ENCODE measurements at places on chromosomes 7 and 10.

DNA sequence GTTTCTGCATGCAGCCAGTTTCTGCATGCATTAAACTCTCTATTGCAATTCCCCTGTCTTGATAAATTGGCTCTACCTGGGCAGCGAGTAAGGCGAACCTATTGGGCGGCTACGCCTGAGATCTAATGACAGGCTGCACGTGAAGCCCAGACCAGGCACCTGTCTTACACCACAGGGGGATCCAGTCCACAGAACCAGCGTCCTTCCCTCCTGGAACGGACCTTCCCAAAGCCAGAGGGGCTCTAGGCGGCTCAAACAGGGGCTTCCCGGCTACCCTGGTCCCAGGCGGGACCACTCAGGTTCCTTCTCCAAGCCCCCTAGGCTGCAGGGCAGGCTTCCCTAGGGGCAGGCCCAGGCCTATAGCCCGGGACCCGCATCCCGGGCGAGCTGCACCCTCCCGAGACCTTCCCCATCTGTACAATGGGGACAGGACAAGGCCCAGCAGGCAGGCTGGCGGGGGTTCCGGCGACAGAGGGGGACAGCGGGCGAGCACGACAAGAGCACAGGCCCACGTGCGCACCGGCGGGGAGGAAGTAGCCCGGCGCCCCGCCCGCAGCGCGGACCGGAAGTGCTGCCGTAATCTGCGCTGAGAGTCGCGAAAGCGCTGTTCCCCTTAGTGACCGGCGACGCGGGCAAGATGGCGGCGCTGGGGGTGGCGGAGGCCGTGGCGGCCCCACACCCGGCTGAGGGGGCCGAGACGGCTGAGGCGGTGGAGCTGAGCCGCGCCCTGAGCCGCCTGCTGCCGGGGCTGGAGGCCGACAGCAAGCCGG is at the start of gene DNAAF5:
TSS of gene DNAAF5 (plus strand) at position 616 of the 770 bp plus-strand sequence. CDS start at position 638, 22 bp downstream.
- DNase-seq = peak; percentile 88

DNA sequence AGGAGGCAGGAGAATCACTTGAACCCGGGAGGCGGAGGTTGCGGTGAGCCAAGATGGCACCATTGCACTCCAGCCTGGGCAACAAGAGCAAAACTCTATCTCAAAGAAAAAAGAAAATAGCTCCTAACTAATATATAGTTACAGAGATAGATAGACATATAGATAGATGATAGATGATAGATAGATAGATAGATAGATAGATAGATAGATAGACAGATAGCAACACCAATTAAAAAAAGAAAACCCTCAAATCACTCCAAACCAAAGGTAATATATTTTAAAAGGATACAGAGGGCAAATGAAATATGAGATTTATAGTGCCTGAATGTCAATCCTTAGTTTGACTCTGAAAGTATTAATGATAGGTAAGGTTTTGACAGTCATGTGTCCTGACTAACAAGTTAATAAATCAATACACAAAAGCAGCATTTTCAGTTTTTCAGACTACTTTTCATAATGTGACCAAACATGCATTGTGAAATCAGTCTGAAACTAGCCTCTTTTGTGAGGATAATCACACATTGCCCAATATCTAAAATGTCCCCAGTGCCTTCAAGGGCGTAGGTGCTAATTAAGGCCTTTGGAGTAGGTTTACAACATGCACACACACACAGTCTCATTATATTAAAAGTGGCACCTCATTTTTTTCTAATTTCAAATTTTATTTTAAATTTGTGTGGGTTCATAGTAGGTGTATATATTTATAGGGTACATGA is 61.2 kb downstream of the BPGM start:
- DNase-seq = no peak

GRCh38 chr7:29030781-29031275 is 72.7 kb upstream of the TRIL start:
- DNase-seq = no peak

DNA sequence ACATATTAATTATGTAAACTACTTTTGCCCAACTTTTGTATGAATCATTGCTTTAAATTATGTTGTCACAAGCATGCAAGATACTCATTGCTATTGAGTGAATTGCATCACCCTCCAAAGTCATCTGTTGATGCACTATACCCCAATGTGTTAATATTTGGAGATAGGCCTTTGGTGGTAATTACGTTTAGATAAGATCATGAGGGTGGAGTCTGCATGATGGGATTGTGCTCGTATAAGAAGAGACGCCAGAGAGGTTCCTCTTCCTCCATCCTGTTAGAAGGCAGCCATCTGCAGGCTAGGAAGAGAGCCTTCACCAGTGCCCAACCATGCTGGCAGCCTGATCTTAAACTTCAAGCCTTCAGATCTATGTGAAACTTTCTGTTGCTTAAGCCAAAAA is 95.3 kb upstream of the MAGI2 start:
- DNase-seq = no peak

- peak; percentile 79 for DNase-seq
Measured at GRCh38 chr7:39741942-39742623, 118.7 kb downstream of the RALA start.

DNA sequence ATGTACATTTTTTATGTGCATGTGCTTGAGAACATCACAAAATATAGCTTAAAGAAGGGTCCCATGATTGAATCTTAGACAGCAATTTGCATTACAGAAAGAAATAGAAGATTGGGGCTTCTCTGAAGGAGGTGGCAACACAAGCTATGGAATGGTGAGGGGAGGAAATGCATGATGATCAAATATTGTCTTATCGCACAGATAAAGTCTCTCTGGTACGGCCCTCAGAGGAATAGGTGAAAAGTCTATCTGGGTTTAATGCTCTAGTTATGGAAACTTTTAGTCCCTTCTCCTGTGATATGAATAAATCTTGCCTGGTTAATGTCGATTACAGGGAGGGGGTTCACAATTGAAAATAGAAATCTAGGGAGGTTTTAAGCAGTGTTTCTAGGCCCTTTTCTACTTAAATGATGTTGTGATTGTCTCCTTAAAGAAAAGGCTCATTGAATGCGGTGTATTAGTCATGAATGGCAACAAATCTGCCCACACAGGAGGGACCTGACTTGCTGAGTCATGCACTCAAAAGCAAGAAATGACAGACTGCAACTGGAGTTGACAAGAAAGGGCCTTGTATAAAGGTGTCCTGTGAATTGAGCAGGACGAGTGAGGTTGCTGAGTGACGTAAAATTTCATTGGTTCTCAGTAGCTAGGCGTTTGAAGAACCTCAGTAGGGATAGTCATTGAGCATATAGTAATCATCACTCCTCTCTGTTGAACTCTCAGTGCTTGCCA is 133.4 kb upstream of the CSTF2T start:
- peak; percentile 22 for DNase-seq

- no peak for DNase-seq
Measured at GRCh38 chr7:69597278-69598076, 798 bp upstream of the AUTS2 start.

DNA sequence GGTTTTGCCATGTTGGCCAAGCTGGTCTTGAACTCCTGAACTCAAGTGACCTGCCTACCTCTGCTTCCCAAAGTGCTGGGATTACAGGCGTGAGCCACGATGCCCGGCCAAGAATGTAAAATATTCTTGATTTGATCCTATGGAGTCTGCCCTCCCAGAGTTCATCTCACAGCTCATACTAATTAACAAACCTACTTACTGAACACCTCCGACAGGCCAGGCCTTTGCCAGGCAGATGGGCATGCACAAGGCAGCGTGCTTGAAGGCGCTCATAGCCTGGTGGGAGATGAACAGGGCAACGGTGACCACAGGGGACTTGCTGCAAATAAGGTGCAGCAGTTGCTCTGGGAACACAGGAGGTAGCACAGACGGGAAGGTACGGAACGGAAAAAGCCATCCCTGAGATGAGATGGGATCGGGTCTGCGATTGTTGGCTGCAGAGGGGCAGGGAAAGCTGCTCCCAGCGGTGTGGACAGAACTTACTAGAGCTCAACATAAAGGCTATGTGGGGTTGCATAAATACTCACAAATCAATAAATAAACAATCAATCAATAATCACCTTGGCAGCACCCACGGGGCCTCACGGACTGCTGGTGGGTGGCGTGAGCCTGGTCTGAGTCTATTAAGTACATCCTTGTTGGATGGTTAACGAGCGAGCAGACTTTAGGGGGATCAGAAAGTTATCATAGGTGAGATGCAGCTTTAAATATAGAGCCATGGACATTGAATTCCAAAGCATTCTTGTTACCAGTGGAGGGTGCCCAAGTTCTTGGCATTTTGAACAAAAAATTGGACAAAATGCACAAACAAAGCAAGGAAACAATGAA is 4.7 kb downstream of the ACBD7 start:
- no peak for DNase-seq

- no peak for DNase-seq
Measured at GRCh38 chr10:80324086-80324485, 32.5 kb downstream of the DYDC1 start.

DNA sequence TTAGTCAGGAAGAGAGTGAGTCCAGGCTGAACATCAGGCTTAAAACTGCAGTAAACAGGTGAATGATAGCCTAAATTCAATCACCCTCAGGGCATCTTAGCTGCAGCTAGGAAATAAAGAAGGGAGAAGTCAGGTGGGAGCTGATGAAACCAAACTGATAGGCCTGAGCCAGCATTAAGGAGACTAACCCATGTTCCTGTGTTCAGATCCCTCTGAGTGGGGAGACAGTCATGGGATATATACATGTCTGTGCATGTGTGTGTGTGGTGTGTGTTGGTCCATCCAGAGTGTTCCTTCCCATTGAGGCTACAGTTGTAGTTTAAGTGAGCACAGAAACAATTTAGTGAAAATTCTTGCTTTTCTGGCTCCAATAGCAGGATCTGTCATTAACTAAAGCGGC is 480.9 kb downstream of the PHTF2 start:
- DNase-seq = no peak

DNA sequence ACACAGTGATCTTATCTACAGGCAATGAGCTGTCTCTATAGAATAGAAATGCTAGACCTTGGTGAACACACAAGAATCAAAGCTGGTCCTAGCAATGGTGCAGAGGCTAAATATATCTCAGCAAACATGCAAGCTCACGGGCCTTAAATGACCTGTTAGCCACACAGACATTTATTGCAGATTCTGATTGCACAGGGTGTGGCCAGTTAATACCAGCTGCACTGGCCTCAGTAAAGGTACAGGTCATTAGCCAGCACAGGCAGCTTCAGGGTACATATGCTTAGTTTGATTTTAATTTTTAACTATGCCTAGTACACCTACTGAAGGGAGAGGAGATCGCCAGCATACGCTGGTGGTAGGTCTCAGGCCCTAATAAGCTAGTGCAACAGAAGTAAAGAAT is 265.4 kb upstream of the DGKB start:
- no peak for DNase-seq

GRCh38 chr7:38169847-38170246 is 8.2 kb upstream of the STARD3NL start:
- no peak for DNase-seq

DNA sequence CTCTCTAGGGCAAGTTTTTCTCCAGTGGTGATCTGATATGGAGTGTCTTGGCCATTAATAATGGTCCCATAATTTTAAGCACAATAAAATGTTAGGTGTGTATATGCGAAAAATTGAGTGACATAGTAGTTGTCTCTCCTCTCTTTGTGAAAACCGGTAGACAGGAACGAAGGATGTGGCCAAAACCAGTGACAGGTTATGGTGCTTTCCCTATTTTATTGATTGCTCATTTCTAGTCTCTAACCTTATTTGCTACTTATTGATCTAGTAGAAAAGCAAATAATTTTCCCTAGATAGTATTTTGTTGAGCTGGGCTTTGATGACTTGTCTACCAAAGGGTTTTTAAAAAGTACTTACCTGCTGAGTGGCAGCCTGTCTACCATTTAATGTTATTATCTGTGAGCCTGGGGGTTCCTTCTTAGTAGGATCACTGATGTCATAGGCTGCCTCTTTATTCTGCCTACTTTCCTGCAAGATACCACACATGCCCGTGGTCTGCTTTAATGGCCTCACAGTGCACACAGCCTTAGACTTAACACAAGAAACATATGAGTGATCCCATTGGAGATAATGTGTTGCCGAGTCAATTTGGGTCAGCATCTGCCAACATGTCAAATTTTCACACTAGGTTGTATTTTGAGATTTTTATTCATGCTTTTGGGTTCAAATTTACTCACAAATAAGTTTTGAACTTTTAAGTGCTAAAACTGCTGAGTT is 100.0 kb downstream of the AUTS2 start:
- DNase-seq = no peak

GRCh38 chr7:130008941-130009847 is 42.0 kb downstream of the ZC3HC1 start:
- no peak for DNase-seq

DNA sequence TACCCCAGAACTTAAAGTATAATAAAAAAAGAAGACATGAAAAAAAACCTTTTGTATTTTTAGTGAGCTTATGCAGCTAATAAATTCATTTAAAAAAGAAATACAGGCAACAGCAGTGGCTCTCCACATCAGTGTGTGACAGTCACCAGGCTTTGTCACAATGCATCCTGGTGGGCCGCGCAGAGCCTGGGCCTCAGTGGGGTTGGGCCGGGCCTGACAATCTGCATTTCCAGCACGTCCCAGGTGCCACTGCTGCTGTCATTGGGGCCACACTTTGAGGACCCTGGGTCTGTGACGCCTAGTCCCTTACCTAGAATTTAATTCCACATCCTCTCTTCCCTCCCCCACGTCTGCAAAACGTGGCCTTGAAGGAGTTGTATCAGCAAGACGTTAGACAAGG is 284.5 kb downstream of the ADARB2 start:
- DNase-seq = no peak

DNA sequence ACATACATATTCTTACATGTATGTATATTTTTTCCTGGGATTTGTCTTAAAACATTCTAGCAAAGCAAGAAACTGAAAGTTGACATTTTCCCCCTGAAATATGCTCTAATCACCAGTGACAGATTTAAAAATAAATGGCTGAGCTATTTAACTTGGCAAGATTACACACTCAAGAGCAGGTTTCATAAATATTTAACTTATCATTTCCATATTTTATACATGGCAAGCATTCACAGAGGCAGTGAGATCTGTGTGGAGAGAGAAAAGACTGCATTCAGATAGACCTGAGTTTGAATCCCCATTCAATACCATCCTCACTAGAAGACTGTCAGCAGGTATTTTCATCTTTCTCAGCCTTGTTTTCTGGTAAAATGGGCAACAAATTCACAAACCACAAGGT is 1043.0 kb downstream of the NRG3 start:
- DNase-seq = no peak

DNA sequence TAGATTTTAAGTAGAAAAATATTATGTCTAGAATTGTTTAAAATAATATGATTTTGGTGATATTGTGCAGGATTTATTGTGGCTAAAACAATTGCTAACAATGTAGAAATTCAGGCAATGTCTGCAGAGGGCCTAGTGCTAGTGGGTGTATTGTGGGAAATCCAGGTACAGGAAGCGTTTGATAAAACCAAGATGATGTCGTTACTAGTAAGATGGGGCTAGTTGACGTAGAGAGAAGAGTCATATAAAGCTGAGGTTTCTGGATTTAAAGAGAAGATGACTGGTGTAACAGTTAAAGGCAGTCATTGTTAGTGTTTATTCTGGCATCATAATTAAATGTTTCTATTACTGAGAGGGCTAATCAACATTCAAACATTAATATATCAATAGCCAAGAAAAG is 43.5 kb downstream of the ADK start:
- no peak for DNase-seq

GRCh38 chr7:51314726-51315125 is 1.9 kb downstream of the COBL start:
- no peak for DNase-seq
